Stimulated activated CD4-positive, alpha-beta T cell treated with anti-CD3 and anti-CD28 coated beads, Interleukin-12 subunit alpha, Interleukin-12 subunit beta, amount 100 ng/mL, for 24 hours (primary cell): ENCODE measurements at places on chromosomes 2 and 18.

GRCh38 chr18:25921677-25922421 lies 168.6 kb downstream of the SS18 start:
- DNase-seq, result peak; percentile 33

GRCh38 chr2:173876833-173877413 lies 88.2 kb downstream of the SP3 start:
- DNase-seq, result no peak

DNA sequence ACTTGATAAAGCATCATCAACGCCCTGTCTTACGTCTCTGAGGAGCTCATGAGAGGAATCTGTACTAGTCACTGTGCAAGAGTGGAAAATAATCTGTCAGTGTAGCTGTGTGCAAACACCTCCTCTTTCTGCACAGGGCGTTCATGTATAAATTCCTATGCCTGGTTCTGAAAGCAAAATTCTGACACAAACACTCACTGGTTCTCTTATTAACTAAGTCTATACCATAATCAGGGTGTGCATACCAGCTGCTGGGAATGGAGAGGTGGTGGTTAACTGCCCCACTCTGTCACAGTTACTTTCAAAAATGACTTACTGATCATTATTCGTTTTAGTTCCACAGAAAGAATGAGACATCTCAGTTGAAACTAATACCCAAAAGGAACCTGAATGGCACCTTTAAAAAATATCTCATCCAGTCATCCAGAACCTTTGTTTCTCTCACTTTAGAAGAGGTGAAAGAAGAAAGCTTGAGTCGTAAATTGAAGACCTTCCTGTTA lies 35.7 kb downstream of the STK39 start:
- peak; percentile 35 for DNase-seq

GRCh38 chr2:46383113-46383395 lies 85.8 kb downstream of the EPAS1 start:
- DNase-seq, result no peak

DNA sequence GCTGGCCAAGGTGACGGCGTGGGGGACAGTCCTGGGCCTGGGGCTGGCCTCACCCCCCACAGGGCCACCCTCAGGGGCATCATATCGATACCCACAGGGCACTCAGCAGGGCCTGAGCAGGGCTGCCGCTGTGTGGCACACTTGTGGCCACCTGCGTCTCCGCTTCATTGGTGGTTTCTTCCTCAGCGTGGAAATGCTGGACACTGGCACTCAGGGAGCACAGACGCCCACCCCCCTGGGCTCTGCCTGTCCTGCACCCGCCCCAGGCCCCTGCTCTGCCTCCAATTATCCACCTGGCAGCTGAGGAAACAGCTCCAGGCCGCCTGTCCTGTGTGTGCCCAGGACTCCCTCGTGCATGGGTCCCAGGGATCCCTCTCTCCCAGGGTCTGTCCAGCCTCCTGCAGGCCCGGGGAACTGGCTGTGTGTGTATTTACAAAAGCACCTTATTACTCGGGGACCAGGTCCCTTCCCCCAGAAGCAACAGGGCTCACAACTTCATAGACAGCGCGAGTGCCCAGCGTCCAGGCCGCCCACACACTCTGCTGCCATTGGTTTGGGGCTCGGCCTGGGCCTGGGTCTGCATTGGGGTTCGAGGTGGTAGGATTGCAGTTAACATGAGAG lies 13.1 kb downstream of the CROCC2 start:
- DNase-seq, result no peak

GRCh38 chr2:186205254-186205911 lies 280.7 kb upstream of the ZC3H15 start:
- DNase-seq, result no peak

DNA sequence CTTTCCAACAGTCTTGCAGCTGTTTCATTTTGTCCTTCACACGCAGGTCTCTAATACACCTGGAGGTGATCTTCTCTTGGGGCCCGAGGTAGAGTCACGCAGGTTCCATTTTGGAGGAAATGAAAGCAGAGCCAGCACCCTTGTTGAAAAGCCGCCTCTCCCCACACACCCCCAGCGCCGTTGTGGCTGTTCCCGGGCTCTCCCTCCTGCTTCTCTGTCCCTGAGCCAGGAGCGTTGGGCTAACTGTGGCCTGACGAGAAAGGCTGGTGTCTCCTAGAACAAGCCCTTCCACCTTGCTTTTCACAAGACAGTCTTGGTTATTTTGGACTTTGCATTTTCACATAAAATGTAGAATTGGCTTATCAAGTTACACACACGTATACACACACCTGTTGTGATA lies 16.3 kb downstream of the SNED1 start:
- no peak for DNase-seq

DNA sequence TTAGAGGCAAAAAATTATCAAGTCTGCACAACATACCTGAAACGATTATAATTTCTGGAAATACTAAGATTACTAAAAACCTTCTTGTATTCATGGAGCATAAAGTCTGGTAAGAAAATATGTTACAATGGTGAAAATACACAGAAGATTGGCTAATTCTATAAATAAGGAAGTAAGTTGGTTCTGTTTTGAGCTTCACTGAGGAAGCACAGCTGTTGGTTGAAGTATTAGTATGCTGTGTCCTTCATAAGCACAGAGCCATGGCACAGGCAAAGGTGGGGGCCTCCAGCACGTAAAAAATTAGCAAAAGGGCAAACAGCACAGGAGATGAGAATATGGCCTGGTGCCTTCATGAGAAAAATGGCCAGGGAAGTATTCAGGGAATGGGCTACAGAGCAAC lies 40.4 kb upstream of the ANKRD62 start:
- DNase-seq, result no peak

GRCh38 chr2:239509373-239510143 lies 108.7 kb upstream of the HDAC4 start:
- no peak for DNase-seq

- no peak for DNase-seq
These were observed 86.0 kb downstream of the DTNA start for GRCh38 chr18:34796035-34796657.

DNA sequence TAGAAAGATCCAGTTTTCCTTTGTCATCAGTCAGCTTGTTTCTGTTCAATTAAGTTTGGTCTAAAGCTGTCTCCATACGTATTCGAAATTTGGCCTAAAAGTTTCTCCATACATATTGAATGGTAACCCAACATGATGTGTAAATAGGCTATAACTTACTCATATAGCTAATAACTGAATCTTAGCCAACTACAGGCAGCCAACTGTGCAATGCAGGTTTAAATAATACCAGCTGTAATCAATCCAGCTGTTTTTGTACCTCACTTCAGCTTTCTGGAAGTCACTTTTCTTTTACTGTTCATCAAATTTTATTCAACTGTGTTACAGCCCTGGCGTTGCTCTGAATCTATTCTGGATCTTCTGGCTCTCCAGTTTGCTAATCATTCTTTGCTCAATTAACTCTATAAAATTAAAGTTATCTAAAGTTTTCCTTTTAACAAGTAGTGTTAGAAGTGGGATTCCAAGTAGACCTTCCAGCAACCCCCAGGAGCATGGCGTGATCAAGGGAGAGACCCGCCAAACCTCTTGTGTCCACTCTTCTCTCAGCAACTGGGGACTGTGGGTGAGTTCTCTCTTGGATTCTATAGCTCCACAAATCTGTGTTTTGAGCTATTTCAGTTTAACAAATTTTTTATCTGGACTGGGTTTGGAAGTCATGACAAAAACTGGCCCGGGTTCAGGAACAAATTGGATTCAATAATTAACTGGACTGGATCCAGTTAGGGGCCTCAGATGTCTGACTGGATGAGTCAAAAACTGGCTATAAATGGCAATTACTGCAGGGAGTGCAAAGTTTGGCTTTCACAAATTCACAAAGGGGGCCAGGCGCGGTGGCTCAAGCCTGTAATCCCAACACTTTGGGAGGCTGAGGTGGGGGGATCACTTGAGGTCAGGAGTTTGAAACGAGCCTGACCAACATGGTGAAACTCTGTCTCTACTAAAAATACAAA lies 329.7 kb upstream of the ST6GAL2 start:
- no peak for DNase-seq

DNA sequence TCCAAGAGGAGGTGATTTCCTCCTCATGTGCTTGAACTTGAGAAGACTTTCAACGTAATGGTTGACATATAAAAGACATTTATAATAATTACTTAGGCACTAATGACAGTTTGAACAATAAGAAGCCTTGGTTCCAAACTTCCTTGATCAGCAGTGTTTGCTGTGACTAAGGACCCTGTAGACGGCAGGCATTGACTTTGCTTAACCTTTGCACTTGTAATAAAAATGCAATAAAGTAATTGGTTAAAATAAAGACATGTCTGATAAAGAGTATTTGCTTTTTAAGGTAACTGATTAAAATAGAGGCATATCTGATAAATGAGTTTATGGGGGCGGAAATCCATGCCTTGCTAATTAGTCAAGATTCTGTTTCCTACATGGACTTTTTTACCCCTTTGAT lies 82.2 kb upstream of the ST8SIA3 start:
- DNase-seq, result no peak

GRCh38 chr2:226273440-226273839 lies 526.2 kb downstream of the IRS1 start:
- DNase-seq, result no peak

DNA sequence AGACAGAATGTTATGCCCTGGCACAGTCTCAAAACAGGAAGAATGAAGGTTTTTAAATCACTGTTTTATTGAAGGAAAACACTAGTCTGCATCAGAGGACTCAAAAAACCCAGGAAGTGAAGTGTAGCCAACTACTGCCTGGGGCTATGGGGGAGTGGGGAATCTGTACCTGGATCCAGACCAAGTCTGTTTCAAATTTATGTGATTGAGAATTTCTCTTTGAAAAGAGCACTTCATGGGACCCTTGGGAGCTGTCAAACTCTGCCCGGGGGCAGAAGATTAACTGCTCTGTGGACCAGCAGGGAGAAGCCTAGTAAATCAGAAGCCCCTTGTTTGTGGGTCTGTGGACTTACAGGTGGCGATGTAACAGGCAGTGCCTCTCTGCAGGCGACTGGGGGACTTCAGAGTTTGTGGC lies 45.3 kb upstream of the TANC1 start:
- DNase-seq, result no peak

- no peak for DNase-seq
These were observed at the start of gene PRR30 for GRCh38 chr2:27139310-27139709. PRR30 (minus strand) TSS chr2:27139410; CDS start chr2:27138329, 1,081 bp downstream.

- no peak for DNase-seq
These were observed 27.6 kb upstream of the LGALSL start for GRCh38 chr2:64426183-64426952.

DNA sequence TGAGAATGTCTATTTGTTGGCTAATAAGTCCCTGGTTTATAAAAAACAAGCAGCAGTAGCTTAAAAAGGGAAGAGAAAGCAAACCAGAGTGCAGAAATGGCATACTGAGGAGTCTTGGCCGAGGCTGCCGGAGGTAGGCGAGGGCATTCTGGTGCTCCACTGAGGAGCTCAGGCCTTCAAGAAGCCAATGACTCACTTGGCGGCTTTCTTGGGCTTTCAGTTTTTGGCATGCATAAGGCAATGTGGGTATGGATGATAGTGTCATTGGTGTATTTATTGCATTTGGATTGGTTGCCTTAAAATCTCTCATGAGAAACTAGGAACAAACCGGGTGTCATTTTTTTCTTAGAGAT lies 119.6 kb upstream of the ARL5A start:
- no peak for DNase-seq

GRCh38 chr2:65636024-65636423 lies 203.6 kb upstream of the SPRED2 start:
- no peak for DNase-seq

- DNase-seq, result no peak
These were observed 185.8 kb downstream of the VAPA start for GRCh38 chr18:10099539-10100140.
